ENCODE measurements at places on chromosomes 7 and 10. TPM values are rescaled to one million over a fixed set of nuclear protein-coding genes. Genes with fewer than 3 reads are reported as not detected.

GRCh38 chr7:44073664-44074348, 8.4 kb upstream of the PGAM2 start:
- DNase-seq: peak; percentile 69

The CYP3A4 gene
- total RNA-seq: not detected

The GPC2 gene
- 7.9 TPM for total RNA-seq

GRCh38 chr10:14552015-14552414, 221.3 kb upstream of the FRMD4A start:
- DNase-seq: no peak

DNA sequence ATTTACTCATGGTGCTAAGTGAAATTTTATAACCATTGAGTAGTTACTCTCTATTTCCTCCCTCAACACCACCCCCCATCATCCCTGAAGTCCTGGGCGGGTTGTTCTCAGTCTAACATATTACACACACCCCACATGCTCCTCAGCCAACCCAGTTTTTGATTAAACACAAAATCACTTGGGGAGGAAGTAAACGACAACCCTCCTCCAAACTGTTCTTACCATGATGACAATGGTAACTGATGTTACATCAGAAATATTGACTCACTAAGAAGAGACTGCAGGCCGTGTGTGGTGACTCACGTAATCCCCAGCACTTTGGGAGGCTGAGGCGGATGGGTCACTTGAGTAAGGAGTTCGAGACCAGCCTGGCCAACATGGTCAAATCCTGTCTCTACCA, 44.2 kb downstream of the RAB11FIP2 start:
- DNase-seq: no peak

GRCh38 chr10:5618829-5619228, 47.6 kb downstream of the ASB13 start:
- DNase-seq: no peak

- DNase-seq: no peak
Measured at GRCh38 chr10:33229949-33230267, 104.6 kb downstream of the NRP1 start.

GRCh38 chr10:126117196-126117595, 220.8 kb downstream of the FANK1 start:
- DNase-seq: no peak

DNA sequence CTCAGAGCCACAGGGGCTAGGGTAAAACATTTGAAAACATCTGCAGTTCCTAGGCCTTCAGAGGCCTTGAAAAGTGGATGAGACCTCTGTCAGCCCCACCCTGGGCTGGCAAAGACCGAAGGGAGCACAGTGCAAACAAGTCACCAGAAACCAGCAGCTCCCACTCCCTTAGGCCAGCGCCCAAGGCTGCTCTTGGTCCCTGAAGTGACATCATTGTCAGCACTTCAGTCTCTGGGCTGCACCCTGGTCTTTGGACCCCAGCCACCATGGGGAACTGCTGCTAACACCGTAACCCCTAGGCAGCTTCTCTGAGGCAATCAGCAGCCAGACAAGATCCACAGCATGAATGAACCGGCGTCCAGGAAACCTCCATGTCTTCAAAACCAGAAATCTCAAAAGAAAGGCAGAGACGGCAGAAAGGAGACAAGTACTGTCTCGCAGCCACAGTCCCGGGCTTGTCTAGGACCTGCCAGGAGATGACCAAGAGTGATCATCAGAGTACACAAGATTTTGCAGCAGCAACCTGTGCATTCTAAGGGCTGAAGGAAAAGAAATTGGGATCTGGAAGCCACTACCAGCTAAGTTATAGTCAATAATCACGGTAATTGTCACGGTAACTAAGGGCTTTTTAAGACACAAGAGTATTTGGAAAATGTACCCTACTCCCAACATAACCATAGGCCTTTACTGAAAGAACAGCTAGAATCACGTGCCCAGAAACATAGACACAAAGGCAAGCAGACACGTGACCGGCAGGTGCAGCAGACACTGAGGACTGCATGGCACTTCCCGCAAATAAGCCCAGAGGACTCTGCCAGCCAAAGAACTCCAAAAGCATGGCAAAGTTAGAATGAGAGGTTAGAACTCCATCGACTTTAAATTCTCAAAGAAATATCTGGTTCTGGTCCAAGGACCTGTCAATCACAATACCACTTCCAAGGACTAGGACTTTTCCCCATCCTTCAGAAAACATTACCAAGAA, 23.3 kb downstream of the CPXM2 start:
- no peak for DNase-seq

The VWA2 gene
- not detected for total RNA-seq

DNA sequence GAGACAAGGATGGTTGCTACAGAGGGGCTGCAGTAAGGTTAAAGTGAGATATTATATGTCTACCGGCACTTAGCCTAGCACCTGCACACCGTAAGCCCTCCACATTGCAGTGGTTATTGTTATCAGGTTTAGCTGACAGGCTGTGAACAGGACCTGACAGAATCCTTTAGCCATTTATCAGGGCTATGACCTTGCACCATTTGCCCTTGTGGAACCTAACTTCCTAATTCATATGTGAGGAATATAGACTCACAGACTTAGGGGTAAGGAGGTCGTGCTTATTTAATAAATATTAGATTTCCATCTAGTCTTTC, 10.1 kb downstream of the NCOA4 start:
- no peak for DNase-seq

GRCh38 chr7:74582447-74583039, 75.0 kb upstream of the GTF2I start:
- no peak for DNase-seq

DNA sequence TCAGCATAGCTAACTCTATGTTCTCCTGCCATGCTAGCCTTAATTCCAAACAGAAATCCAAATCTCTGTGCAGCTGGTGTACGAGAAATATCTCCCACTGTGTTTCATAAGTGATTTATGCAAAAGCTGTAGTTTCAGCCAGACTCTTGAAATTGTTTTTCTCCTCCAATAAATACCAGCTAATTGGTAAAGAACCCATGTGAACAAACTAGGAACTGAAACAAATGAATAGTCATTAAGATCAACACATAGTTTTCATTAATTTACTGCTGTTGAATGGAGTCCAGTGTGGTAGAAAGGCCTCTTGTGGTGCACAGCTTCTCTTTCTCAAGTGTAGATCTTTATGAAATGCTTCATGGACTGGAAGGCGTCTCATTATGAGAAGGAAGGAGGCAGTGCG, 18.4 kb downstream of the PPP1R17 start:
- no peak for DNase-seq

The TAS2R60 gene
- total RNA-seq: not detected

DNA sequence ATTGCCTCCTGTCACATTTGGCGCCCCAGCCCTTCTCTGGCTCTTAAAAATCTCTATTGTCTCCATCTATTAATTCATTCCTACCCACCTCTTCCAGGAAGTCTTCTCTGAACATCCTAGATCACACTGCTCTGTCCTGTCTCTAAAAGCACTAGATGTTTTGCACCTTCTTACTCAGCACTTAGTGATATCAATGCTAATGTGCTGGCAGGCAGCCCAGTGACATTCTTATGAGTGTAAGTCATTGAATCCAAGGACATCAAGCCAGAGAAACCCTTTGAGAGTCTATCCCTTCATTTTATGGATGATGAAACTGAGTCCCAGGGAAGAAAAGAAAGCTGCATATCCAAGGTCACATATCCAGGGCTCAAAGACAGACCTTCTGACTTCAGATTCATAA, 48.3 kb upstream of the PAX2 start:
- no peak for DNase-seq

DNA sequence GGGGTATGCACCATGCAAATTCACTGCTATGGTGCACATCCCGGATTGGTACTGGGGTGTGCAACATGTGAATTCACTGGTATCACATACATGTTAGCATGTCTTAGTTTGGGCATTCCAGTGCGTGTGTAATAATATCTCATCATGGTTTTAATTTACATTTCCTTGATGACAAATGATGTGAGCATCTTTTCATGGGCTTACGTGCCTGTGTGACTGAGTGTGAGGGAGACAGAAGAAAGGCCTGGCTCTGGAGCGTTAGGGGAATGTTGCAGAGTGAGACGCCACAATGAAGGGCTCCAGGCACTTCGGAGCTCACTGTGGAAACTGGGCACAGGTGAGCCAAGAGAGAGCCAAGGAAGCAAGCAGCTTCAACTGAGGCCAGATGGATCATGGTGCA, 162.6 kb downstream of the UBE2H start:
- no peak for DNase-seq

DNA sequence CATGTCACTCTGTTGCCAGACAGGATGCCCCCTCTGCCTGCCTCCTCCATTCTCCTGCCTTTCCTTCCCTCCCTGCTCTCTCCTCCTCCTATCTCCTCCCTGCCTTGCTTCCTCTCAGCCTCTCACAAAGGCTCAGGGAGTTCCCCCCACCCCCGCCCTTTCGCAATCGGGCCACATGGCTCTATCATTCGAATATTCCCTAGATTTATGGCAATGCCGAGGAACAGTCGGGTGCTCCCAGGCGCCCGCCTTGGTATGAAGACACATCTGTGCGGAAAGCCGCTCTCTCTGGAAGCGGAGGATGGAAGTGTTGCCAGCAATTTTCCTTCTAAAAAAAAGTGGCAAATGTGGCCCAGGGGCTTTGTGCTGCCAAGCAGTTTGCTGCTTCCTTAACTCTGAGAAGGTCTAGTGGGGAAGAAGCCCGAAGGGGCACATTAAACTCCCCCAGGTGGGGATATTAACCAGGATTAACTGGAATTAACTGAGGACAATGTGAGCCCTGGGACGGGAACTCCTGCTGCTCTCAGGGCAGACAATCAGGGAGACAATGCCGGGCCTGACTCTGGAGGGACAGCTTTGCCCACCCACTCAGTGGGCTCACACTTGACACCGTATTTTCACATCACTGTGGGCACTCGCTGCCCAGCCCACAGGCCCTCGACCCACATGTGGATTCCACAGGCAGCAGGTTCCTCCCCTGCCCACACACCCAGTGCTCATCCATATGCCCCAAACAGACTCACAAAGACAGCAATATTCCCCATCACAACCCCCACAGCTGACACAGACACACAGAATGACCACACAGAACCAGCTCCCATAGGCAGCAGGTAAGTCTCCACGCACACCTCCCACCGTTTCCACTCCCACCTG, 88.4 kb upstream of the SMNDC1 start:
- DNase-seq: no peak

The NUTM2B gene
- total RNA-seq: 0.91 TPM

DNA sequence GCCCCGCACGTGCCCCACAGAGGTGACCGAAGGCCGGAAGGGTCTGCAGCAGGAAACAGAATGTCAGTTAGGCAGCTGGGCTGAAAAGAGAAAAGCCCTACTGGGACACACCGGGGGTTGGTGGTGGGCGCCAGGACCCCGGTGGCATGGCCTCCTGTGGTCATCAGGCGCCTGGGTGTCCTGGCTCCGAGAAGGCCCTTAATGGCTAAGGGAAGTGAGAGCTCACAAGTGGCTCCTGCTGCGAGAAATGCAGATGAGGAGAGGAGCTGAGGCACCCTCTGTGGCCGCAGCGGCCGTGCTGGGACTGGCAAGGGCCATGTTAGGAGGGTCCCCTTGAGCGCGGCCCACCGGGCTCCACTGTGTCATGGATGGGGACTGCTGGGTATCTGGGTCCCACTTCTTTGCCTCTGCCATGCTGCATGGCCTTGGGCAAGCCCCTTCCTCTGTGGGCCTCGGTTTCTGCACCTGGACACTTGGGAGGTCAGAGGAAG, 79.2 kb upstream of the GNA12 start:
- DNase-seq: no peak

The ELMO1 gene
- 121 TPM for total RNA-seq

GRCh38 chr7:54841772-54842697, 83.0 kb upstream of the SEC61G start:
- DNase-seq: no peak

The DKK1 gene
- total RNA-seq: not detected

- DNase-seq: no peak
Measured at GRCh38 chr7:158861004-158861787, 4.8 kb downstream of the DYNC2I1 start.

The C1QL3 gene
- 0.21 TPM for total RNA-seq

The MUC3A gene
- not detected for total RNA-seq

- DNase-seq: no peak
Measured at GRCh38 chr7:4716946-4717795, 35.1 kb downstream of the FOXK1 start.

DNA sequence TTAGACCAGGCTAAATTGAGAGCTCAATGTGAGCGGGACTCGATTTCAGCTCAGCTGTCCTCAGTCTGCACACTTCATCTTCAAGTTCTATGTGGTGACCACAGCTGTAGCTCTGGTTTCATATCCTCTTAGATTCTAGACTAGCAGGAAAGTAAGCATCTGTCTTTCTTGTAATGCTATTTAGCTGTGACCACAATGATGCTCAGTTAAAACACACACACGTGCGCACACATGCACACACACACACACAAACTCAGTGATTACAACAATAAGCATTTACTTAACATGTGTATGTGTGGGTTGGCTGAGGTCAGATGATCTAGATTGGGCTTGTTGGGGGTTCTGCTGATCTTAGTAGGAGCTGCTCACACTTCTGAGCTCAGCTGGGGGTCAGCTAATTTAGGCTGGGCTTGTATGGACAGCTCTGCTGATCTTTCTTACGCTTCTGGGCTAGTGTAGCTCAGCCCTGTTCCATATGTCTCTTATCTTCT, 82.5 kb downstream of the ZNF365 start:
- DNase-seq: no peak

DNA sequence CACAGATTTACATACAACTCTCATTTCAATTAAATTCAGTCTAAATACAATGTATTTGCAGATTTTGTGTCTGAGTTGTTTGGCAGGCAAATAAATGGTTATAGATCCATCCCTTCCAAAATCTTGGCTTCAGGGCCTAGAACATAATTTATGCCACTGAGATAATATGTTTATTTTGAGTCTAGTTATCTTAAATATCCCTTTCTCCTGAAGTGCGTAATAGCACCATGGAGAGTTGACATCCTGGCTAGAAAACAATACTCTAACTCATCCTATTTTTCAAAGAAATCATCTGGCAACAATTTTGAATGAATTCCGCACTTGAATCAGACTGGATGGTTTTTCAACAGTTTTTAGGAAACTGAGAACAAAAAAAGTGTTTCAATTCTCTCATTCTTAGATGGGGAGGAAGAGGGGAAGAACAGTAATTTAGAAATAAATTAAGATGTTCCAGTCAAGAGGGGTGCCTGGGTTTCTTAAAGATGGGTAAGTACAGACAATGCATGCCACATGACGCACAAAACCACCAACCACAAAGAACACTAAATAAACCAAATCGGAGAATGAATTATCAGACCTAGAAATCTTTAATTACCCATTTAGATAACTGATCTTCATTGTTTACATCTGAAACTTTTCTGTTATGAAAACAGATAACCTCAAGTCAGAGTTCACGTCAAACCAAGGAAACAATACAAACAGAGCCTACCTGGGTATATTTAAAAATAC, 228.7 kb upstream of the PTN start:
- no peak for DNase-seq

DNA sequence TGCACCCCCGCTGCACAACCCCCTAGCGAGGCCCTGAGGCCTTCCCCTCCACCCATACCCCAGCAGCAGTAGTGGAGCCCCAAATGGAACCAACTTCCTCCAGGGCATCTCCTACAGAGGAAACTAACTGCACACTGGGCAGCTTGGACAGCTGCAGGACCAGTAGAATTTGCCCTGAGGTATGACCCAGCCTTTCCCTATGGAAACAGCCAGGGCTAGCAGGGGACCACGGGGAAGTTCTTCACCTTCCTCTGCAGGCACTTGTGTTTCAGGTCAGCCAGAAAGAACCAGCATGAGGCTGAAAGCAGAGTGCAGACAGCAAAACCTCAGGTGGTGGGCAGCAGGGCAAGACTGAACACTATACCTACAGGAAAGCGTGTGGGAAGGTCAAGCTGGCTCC, 5.7 kb upstream of the EEPD1 start:
- no peak for DNase-seq
